ENCODE measurements at places on chromosomes 11 and 22. TPM values are rescaled to one million over a fixed set of nuclear protein-coding genes. Genes with fewer than 3 reads are reported as not detected.

PUS3 gene
- 5.3 TPM for total RNA-seq

FHIP1B gene
- total RNA-seq: 13.2 TPM

KLHL35 gene
- 0.84 TPM for total RNA-seq

ZBTB16 gene
- 5.4 TPM for total RNA-seq

PATE2 gene
- total RNA-seq: not detected

All from esophagus mucosa (tissue), 1 donor.